ENCODE measurements at places on chromosomes 3 and 15.

DNA sequence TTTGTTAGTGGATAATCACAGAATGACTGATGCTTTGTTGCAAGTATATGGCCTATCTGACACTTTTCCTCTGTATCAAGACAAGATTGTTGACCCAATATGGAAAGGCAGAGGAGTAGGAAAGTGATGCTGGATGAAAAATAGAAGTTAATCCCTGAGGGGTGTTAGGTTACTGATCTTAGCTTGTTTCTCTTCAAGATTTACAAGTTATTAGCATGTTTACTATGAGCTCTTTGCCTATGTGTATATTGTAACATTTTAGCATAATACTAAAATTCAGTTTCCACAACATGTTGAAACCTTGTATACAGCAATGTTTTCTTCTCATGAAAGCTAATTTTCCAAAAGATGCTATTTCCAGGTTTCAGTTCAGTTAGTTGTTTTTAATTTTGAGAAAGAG lies 120.4 kb upstream of the CCNL1 start:
- no peak for DNase-seq

DNA sequence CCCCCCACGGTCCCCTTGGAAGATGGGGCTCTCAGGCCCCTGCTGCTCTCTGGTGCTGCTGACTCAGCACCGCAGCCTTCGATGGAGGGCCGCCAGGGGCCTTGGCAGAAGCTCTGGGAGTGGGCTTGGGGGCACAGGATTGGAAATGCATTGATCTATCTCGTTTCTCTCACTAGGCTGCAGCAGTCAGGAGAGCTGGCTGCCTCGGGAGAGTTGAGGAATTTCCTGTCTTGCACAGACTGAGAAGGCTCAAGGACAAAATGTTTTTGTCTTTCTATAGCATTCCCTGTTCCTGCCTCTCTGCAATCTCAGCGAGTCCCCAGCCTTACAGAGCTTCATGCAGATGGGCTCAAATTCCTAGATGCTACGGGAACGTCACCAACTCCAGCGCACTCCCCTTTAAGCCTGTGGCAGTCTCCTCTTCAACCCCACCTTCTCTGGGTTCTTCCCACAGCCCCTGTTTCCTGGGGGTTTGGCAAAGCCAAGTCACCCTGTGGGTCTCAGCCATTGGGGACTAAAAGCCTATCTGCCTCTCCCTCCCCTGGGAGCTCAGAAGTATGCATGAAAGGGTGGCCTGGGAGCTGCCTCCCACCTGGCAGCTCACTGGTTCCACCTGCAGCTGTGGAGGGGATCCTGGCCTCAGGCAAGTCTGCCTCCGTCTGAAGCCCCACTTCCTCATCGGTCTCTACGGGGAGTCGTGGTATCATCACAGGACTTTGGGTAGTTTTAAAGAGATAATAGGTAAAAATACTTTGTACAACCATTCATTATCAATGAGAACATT lies 127.4 kb upstream of the HACD2 start:
- DNase-seq = no peak

- DNase-seq = no peak
Measured at GRCh38 chr3:89252016-89252415, 144.6 kb downstream of the EPHA3 start.

GRCh38 chr3:89032346-89033013 lies 74.9 kb upstream of the EPHA3 start:
- no peak for DNase-seq

DNA sequence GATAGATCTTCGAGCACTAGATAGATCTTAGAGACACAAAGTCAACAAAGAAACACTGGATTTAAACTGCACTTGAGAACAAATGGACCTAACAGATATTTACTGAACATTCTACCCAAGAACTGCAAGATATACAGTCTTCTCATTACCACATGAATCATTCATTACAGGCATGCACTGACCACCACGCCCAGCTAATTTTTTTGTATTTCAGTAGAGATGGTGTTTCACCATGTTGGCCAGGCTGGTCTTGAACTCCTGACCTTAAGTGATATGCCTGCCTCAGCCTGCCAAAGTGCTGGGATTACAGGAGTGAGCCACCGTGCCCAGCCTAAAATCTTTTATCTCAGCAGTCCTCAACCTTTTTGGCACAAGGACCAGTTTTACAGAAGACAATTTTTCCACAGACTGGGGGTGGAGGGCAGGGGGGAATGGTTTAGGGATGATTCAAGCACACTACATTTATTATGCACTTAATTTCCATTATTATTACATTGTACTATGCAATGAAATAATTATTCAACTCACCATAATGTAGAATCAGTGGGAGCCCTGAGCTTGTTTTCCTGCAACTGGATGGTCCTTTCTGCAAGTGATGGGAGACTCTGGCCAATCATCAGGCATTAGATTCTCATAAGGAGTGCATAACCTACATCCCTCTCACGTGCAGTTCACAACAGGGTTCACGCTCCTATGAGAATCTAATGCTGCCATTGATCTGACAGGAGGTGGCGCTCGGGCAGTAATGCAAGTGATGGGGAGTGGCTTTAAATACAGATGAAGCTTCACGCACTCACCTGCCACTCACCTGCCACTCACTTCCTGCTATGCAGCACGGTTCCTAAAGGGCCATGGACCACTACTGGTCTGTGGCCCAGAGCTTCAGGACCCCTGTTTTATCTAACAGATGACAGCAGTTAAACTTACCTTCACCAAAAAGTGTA lies 21.7 kb downstream of the CSNK1G1 start:
- no peak for DNase-seq

- no peak for DNase-seq
Measured at GRCh38 chr3:52774901-52775864, 2.2 kb upstream of the ITIH1 start.

Data from NB4 (cell line).